CD4-positive, alpha-beta T cell treated with Interleukin-17A for 1 hour (primary cell): ENCODE measurements at places on chromosomes 16 and 17.

GRCh38 chr16:55701442-55702319 lies 45.9 kb downstream of the SLC6A2 start:
- peak; percentile 25 for DNase-seq

DNA sequence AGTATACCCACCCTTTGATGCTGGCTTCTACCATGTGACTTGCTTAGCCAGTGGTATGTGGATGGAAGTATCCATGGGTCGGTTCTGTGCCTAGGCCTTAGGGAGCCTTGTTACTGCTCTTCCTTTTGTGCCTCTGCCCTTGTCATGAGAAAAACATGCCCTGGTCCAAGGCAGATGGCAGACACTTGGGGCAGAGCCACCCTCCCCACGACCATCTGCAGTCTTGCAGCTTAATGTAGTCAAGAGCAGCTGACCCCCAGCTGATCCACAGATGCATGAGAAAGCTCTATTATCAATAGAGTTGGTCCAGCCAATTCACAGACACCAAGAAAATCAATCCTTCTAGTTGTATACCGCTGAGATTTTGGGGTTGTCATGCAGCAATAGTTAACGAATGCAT lies 95.7 kb downstream of the SLC39A11 start:
- DNase-seq: no peak

GRCh38 chr16:29962344-29962994 lies 590 bp downstream of the TMEM219 start:
- DNase-seq: peak; percentile 17

GRCh38 chr16:31347445-31347844 lies 7.5 kb upstream of the ITGAX start:
- DNase-seq: no peak

DNA sequence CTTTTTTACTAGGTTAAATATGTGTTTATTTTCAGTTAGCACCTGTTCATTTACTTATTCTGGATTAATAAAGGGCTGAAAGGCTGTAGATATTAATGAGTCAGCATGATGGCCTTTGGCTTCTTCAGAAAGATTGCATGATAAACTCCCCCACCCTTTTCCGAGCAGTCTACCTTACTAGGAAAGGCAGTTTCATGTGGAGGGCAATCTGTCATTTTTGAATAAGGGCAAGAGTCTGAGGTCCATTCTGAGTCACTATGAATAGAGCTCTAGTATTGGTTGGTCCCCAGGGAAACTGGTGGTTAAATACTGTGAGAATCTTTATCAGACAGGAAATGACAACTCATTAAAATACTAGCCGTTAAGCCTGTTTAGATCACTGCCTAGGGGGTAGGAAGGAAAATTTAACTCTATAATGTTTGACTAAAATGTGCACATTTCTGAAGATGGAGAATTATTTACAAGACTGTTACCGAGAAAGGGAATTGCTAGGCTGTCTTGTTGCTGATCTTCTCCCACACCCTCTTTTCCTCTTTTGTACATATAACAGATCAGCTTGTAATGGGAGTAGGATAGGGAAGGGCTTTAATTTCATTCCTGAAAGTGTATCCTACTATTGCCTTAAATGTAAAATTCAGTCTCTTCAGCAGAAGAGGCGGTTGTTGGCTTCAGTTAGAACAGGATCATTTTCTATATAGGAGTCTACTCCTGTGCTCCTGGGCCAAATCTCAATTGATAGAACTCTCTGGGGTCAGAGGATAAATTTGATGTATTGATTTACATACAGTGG lies 63.3 kb downstream of the TUBD1 start:
- DNase-seq: peak; percentile 89

DNA sequence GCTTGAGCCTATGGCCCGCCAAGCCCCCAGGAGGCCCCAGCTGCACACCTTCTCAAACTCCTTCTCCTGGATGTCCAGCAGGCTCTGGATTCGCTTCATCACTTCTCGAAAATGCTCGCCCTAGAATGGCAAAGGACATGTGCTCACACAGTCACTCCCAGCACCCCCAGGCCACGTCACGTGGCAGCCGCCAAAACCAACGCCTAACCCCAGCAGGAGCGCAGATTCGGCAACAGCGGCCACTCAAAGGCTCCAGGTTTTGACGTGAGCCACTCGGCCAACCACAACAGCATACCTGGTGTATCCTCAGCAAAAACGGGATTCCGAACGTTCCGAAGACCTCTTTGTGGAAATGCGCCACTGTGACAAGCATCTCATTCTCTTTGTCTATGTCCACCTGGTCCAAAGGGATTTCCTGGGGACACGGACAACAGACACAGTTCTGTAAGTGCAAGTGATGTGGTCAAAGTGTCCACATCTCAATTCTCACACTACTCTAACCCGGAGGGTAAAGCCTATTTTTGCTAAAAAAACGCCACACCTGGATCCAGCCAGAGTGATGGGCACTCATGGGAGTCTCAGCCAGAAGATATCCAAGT lies 12.7 kb downstream of the LITAFD start:
- DNase-seq: no peak

DNA sequence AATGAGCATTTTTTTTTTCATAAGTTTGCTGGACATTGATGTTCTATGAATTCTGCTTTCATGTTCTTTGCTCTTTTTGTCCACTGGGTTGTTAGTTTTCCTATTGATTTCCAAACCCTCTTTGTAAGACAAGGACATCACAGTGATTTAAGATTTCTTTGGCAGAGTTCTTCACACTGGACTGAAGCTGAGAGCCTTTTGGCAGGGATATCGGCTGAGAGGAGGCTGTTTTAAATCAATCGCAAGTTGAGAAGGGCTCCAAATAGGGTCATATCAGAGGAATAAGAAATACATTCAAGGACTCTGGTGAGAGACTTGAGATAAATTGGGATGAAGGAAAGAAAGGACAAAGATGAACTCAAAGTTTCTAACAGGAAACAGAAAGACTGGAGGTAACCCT lies 165.8 kb upstream of the AXIN2 start:
- no peak for DNase-seq

- no peak for DNase-seq
Measured at GRCh38 chr17:12712415-12712814, 46.7 kb downstream of the MYOCD start.

- no peak for DNase-seq
Measured at GRCh38 chr17:30519707-30520106, 42.5 kb downstream of the GOSR1 start.

- no peak for DNase-seq
Measured at GRCh38 chr17:1995321-1995892, 29.7 kb downstream of the RTN4RL1 start.

- no peak for DNase-seq
Measured at GRCh38 chr17:12098568-12098967, 77.9 kb downstream of the MAP2K4 start.

DNA sequence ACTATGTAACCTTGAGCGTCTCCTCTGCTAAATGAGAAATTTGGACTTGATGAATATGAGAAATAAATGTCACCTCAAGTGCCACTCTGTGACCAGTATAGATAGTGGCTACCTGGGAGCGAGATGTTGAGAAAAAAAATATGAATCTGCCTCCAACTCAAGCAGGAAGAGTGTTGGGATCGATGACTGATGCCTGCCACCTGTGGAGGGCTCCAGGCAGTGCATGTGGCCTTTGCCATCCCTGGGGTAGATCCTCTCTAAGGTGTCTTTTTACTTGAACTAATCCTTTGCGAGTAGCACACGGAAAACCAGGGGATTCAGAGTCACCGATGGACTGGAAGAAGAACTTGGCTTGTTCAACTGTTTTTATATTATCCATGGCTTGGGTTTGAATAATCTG lies 9.4 kb downstream of the CCDC182 start:
- DNase-seq: no peak

DNA sequence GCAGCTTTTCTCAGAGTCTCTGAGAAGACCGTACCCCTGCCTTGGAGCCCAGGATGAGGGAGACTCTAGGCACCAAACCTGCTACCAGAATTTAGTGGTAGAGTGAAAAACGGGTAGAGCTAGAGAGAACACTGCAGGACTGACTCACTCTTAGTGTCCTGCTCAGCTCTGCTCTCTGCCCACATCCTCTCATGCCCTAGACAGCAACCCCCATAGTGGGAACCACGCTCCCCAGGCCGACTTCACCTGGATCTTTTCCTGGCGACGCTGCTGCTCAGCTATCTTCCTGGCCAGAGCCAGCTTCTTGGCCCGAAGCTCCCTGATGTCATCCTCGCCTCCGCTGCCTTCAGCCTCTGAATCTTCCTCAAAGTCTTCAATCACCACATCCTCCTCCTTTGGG lies 26.7 kb downstream of the HIC1 start:
- no peak for DNase-seq

- DNase-seq: no peak
Measured at GRCh38 chr17:75664099-75664549, 2.8 kb downstream of the RECQL5 start.

DNA sequence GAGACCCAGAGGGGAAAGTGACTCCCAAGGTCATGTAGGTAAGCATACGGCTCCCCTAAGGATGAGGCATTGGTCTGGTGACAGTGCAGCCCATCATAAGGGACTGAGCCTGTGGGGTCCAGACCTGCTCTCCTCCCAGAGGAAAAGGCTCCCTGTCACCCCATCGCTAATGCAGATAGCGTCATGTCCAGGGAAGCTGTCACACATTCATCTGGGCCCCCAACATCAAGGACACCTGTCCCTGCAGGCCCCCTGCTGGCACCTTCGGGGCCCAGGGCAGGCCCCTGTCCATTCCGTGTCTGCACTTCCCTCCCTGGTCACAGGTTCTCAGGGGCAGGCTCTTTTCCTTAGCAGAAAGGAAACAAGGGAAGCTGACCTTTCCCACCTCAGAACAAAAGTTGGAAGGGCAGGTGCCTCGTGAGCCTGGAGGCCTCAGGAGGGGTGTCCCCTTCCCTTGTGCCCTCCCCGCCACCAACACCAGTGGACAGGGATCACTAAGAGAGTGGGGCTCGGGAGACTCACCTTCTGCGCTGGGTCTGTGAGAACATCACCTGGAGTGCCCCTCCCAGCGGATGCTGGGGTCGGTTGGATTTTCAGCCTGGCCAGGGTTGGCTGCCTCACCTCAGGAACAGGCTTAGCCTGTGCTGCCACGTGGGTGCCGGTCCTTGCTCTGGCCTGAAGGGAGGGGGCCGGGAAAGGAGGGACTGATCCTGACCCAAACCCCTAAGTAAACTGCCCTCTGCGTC lies 17.3 kb upstream of the LASP1NB start:
- no peak for DNase-seq

DNA sequence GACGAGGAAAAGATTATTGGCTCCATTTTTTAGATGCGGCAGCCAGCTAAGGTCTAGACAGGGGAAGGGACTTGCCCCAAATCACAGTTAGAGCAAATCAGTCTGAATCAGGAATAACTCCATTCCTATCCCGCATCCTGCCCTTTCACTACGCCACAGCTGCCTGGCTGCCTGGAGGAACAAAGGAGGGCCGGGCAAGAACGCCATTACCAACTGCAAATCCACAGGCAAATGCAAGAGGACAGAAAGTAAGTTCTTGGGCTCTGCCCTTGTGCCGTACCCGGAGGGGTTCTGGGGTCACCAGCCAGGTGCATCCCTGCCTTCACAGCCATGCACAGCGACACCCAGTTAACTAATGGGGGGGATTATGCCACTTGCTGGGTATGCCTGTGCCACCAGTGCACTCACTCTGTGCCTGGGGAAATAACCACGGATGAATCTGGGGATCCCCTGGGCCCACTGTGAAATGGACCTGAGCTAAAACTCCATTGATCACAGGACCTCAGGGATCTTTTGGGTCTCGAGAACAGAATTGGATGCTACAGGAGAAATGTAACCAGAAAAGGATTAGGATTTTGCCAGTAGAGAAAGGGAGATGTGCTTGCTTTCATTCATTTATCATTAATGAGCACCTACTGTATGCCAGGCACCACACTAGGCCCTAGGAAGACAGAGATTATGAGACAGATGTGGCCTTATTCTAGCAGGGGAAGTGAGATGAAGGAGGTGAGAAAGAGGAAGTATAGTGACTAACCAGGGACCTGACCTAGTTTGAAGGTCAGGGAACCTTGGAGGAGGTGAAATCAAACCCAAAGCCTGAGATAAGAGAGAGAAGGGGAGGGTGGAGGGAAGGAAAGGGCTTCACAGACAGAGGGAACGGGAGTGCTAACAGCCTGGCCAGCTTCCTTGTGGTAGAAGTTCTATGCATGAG lies 17.7 kb downstream of the BCL7C start:
- DNase-seq: peak; percentile 67

- no peak for DNase-seq
Measured at GRCh38 chr16:2365397-2366294, 25.1 kb upstream of the ABCA3 start.

DNA sequence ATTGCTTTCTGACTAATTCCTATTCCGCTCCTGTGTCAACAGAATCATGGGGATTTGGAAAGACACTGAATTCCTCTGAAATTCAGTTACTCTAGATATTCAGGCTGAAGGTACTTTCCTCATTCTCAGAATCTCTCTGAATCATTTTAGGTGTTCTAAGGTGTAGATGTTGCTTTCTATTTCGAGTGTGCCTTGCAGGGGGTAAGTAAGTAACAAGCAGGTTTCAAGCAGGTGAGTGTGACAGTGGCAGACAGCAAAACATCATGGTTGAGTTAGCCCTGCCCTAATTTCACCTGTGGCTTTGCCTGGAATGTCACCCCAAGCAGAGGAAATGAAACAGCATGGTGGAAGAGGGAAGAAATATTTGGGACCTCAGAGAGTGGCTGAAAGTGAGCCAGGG lies 75.1 kb downstream of the SHISA9 start:
- DNase-seq: no peak

DNA sequence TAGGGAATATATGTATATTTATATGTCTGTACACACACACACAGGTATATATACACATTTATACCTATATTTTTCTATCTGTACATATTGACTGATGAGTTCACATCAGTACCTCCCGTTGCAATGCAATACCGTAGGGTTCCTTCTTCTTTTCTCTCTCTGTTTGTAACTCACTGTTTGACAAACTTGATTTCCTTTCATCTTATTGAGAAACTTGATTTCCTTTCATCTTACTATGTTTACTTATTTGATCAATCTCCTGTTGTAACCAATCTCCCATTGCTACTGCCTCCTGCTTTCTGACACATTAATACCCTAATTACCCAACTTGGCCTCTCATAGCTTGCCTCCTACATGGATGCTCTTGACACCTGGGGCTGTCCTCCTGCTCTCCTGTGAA lies 49.8 kb downstream of the NFAT5 start:
- DNase-seq: no peak

- no peak for DNase-seq
Measured at GRCh38 chr16:19183187-19183586, 15.1 kb downstream of the SYT17 start.

DNA sequence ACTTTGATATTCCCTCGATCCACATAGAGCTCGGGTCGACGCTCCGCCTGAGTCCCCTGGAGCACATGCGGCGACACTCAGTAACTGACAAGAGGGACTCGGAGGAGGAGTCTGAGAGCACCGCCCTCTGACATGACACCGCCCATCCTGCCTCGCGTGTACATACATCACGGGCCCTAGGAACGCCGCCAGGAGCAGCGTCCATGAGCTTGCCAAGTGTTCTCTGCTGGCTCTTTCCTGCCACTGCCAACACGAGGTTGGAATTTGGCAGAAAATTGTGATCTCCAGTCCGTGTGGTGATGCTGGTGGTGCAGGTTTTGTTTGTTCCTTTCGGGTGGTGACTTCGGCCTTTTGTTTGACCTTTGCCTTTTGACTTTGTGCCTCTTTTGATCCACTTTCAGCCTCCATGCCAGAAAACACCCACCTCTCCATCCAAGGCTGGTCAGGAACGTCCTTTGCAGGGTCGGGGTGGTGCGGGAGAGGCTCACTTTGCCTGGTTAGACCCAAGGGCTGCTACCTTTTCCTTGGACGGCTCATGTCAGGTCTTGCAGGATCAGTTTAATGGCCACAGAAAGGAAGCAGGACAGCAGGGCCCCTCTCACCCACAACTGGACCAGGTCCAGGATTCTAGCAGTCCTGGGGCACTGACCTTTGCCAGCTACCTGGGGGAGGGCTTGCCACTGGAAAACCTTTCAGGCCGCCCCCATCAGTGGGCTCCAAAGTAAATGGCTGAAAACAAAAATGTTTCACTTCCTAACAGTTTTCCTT lies 27.6 kb downstream of the ELAC2 start:
- DNase-seq: no peak
